ENCODE measurements at places on chromosomes 13 and 19.

DNA sequence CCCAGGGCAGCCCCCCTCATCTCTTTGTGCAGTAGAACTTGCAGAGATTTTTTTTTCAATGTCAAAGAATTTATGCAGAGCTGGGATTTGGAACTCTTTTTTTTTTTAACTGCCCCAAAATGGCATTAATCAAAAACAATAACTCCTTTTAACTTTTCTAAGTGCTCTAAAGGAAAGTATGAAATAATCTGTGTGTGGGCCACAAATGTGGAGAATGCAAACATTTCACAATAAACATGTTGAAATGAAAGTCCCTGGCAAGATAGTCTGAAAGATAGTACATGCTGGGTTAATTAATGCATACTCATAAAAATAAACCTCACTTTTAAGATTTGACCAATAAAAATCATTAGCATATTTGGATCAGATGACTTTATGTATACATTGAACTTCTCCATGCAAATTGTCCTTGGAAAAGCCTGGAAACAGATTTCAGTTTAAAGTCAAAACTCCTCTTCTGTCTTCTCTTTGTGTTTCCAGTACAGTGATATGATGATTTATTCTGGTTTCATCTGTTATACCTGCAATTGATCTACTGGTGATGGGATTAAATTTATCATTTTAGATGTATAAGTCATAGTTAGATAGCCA, 30.5 kb upstream of the ZNF536 start:
- no peak for DNase-seq

DNA sequence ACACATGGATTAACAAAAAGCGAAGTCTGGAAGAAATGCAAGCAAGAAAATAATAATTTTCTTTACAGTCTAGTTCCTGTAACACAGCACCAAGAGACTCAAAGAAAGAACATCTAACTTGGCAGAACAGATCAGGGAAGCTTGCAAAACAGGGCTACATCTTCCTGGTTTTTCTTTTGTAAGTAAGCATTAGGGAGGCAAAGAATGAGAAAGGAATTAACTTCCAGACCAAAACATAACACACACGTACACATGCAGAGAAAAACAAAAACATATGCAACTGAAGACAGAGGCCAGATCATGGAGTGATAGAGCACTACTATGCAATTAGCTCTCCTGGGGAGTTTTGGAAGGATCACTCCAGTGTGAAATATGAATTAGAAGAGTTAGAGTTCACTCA, 120.5 kb downstream of the DIAPH3 start:
- no peak for DNase-seq

DNA sequence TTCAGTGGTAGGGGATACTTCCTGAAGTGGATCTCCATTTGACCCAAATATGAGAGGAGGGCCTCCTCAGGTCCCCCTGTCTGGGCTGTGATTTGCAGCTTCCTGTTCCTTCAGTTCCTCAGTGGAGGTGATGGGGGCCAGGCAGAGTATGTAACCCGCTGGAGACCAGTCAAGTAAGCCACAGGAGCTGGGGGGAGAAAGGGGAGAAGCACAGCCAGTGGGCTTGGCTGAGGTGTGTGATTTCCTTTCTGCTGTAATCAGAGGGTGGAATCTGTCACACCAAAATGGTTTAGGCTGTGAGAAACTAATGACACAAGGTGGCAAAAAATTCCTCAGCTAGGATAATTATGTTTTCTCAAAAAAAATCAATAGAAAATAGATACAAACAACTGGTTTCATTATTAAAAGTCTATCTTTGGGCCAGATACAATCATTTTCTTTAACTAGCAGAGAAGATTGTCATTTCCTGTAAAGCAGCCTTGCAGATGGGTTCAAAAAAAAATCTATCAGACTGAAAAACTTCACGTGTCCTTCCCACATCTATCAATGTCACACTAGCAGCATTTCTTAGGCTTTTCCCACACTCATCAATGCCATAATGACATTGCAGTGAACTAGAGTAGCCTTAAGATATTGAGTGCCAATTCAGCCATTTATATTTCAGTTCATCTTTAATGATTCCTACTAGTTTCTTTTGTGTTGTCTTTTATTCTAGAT, 1660.3 kb downstream of the EFNB2 start:
- DNase-seq, result no peak

- no peak for DNase-seq
Measured at GRCh38 chr13:24276306-24276705, 33.1 kb upstream of the C1QTNF9 start.

GRCh38 chr13:74048756-74049155, 85.4 kb downstream of the KLF12 start:
- DNase-seq, result no peak

- no peak for DNase-seq
Measured at GRCh38 chr19:35585848-35586247, at the start of gene PMIS2. TSS of gene PMIS2 (plus strand) at chr19:35586173. CDS start at chr19:35586260, 87 bp downstream.

- no peak for DNase-seq
Measured at GRCh38 chr13:67390462-67391086, 160.4 kb upstream of the PCDH9 start.

GRCh38 chr19:40744554-40745401, 5.5 kb downstream of the ACTMAP start:
- DNase-seq, result no peak

DNA sequence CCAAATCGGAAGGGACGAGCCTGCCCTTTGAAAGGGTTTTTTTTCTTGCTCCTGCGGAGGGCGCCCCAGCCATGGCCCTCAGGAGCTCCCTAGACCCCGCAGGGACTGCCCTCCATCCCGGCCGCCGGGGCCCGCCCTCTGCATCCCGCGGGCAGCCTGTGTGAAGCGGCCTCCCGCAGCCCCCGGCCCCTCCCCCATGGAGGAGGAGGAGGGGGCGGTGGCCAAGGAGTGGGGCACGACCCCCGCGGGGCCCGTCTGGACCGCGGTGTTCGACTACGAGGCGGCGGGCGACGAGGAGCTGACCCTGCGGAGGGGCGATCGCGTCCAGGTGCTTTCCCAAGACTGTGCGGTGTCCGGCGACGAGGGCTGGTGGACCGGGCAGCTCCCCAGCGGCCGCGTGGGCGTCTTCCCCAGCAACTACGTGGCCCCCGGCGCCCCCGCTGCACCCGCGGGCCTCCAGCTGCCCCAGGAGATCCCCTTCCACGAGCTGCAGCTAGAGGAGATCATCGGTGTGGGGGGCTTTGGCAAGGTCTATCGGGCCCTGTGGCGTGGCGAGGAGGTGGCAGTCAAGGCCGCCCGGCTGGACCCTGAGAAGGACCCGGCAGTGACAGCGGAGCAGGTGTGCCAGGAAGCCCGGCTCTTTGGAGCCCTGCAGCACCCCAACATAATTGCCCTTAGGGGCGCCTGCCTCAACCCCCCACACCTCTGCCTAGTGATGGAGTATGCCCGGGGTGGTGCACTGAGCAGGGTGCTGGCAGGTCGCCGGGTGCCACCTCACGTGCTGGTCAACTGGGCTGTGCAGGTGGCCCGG, 815 bp downstream of the MAP3K10 start:
- peak; percentile 29 for DNase-seq

GRCh38 chr13:101876951-101877350, 424.5 kb downstream of the ITGBL1 start:
- DNase-seq, result no peak

DNA sequence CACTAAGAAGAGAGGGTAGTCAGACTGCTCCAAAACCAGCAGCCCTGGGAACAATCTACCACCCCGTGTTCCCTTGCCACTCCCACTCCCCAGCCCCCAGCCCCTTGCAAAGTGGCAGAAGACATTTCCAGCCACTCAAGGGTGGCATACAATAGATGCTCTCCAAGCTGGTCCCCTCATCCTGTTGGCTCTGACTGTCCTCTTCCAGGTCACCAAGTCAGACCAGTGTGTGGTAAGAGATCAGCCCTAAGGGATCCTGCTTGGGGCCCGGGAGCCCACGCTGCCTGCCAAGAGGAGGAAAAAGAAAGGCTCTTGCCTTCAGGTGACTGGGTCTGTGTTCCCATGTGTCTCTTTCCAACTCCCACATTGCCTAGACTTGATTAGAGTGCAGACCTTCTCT, 25.0 kb downstream of the SERP2 start:
- DNase-seq, result no peak

DNA sequence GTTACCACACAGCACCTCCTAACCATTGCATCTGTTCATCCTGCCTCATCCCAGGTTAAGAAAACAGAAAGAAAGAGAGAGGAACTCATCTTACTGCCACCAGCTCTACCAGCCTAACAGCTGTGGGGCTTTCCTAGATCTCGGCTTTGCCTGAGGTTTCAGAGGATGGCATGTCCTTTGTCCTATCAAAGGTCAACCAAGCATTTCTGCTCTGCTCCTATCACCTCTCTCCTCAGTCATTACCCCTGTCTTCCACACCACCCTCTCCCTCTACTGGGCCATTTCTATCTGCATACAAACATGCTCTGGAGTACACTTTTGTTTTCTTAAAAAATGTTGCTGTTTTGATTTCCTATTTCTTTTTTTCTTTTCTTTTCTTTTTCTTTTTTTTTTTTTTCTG, 393.3 kb downstream of the IRS2 start:
- peak; percentile 23 for DNase-seq

DNA sequence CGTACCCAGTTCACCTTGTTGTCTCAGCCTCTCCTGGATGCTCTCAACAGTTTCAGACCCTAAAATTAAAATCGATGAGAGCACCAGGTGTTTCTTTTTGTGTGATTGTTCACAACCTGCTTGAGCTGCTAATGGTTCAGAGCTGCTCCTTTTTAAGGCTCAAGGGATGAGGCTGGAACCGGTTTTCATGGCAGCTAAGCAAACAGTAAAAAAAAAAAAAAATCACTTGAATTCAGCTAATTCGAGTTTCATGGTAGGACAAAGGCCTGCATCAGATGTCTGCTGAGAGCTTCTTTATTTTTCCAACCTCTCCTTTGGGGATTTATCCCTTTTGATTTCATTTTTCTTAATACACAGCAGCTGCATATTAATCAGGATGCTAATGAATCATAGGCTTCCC, 6.5 kb downstream of the SYCE2 start:
- DNase-seq, result no peak

DNA sequence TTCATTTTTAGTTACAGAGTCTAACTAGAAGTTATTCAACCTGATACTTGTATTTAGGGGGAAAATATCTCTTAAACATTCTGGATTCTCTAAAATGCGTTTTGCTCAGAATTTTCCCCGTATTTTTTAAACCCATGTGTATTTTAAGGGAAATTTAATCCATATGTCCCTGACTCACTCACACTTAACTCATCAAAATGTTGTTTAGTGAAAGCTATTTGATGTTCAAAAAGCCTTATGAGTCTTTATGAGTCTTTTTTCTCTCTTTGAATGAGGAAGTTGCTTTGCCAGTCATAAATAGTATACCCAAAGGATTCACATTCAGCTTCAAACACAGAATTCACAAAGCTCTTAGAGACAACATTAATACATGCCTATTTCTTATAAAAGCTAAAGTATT, 16.4 kb downstream of the MAB21L1 start:
- DNase-seq, result no peak

- no peak for DNase-seq
Measured at GRCh38 chr13:40468227-40468838, 198.1 kb downstream of the FOXO1 start.

DNA sequence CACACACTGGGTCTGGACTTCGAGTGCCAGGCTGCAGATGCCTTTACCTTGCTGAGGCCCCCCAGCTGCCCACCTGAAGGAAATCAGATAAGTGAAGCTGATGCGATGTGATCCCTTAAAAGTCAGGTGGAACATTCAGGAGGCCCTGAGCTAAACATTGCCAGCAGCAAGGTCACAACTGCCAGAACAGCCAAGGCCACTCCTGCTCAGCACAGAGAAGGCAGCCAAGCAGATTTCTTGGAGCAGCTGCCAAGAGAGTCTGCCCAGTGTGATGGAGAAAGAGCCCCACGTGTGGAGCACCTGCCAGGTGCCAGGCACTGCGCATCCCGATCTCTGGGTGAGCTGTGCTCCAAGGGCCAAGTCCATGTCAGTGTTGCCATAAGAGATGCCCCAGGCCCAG, 20.6 kb upstream of the UQCRFS1 start:
- no peak for DNase-seq

DNA sequence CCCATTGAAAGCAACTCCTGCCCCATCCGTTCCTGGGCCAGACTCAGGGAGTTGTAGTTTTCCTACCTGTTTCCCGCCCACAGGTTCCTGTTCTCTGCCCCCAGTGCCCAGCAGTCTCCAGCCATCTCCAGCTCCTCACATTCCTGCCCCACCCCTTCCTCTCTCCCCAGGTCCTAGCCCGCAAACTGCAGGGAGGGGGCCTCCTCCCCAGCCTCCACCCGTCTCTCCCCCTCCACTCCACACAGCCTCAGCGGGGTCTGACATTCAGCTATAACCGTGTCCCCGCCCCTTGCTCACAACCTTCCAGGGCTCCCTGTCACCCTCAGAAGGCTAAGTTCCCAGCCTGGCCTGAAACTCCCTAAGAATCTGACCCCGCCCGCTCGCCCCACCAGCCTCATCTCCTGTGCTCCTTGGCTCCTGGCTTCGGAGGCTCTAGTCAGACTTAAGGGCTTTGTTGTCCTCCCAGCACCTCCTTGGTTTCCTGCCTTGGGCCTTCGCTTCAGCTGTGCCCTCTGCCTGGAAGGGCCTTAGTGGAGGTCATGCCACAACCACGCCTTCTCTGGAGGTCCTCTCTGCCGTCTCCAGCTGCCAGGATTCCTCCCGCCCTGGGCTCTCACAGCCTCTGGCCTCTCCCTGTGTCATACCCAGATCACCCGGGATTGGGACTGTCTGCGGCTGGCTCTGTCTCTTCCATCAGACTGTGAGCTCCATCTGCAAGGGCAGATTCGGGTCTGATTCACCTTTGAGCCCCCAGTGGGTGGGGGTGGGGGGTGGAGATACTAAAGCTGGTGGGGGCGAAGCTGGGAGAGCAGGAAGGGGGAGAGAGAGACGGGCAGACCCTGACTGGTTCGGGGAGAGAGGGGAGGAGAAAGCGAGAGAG, 5.1 kb upstream of the SPACA6 start:
- peak; percentile 91 for DNase-seq

DNA sequence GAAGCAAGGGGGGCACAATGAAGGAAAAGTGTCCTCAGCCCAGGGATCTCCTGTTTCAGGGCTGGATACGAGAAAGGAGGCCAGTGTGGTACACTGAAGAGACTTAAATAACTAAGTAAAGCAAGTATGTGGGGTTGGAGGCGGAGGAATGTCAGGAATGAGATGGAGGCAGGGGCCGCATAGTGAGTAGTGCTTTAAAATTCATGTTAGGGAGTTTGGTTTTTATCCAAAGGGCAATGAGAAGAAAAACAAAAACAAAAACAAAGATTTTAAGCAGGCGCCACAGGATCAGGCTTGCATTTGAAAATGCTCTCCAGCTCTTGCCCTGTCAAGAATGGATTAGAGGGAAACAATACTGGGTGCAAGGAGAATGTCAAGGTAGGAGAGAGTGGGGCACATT, 273.4 kb downstream of the DCLK1 start:
- peak; percentile 44 for DNase-seq

GRCh38 chr13:23965346-23965745, 68.0 kb upstream of the C1QTNF9B start:
- DNase-seq, result peak; percentile 47

GRCh38 chr13:22041741-22042140, 370.9 kb downstream of the FGF9 start:
- no peak for DNase-seq

DNA sequence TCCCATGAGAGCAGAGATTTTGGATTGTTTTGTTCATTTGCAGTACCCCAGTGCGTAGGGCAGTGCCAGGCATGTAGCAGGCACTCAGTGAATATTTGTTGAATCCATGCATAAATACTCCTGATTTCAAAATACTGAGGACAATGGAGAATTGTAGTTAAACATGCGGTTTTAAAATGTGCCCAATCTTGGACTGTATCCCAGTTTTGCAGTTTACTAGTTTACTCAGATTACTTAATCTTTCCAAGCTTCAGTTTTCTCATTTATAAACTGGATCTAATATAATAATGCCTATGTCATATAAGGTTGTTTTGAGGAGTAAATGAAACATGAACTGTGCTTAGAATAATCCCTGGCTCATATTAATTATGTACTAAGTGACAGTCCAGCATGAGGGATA, 39.0 kb downstream of the RCBTB2 start:
- DNase-seq, result peak; percentile 56

GRCh38 chr19:28168557-28168956, 1044.4 kb downstream of the UQCRFS1 start:
- no peak for DNase-seq

All from myocyte (in vitro differentiated cells).